ENCODE measurements at places on chromosomes 16 and 17. TPM values are rescaled to one million over a fixed set of nuclear protein-coding genes. Genes with fewer than 3 reads are reported as not detected.

SAT2 gene
- 47.2 TPM for total RNA-seq

CDH16 gene
- total RNA-seq = not detected

- DNase-seq = peak; percentile 74
- no peaks in the 10 kb centered on the region for H3K27me3 ChIP-seq
- no peak overlapping the region for H3K4me3 ChIP-seq
These were observed 144.9 kb downstream of the PARN start for GRCh38 chr16:14485121-14485551.

DNA sequence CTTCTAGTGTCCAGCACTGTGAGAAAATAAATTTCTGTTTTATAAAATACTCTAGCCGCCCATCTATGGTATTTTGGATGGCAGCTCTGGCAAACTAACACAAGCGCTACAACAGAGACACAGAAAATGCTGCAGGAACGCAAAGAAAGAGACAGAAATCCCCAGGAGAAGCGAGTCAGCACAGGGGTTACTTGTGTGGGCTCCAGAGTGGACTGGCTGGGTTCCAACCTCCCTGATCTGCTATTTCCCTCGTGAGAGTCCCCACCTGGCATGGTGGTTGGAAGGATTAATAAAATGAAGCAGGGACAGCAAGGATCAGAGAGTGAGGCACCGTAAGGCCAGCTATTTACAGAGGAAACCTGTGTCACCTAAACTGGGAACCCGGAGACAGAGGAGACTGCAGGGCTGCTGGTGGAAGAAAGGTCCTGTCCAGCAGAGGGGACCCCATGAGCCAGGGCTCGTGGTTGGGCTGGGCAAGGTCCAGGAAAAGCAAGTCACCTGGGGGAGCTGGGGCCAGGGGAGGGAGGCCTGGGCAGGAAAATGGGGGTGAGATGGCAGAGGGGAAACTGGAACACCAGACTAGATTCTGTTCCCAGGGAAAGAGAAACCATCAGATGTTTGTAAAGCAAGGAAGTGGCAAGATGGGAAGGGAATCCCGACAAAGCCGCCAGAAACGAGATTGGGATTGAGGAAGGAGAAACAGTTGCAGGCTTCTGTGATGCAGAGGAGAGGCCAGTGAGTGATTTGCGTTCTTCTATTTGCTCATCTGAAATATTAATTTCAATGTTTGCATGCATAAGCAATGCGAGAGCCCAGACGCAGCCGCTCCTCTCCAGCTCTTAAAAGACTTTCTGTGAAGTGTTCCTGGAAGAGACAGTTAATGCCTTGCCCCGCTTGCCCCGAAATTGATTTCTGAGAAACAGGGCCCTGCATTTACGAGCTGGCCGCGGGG is 63.0 kb upstream of the TEKT3 start:
- no peak overlapping the region for H3K4me3 ChIP-seq
- no peaks in the 10 kb centered on the region for H3K36me3 ChIP-seq
- H3K27me3 ChIP-seq = no peaks in the 10 kb centered on the region
- DNase-seq = peak; percentile 36
- peaks cover 17% of the 10 kb centered on the region for H3K4me1 ChIP-seq

GRCh38 chr16:49281843-49282642 is 405 bp upstream of the CBLN1 start:
- H3K27ac ChIP-seq = no peak overlapping the region
- DNase-seq = peak; percentile 4
- no peak overlapping the region for H3K4me3 ChIP-seq
- peaks cover 3% of the 10 kb centered on the region for H3K4me1 ChIP-seq

GRCh38 chr17:41625602-41626001 is 1.2 kb upstream of the KRT17 start:
- no peaks in the 10 kb centered on the region for H3K36me3 ChIP-seq
- H3K4me1 ChIP-seq = peaks cover 3% of the 10 kb centered on the region
- no peak overlapping the region for H3K27ac ChIP-seq
- DNase-seq = no peak

DNA sequence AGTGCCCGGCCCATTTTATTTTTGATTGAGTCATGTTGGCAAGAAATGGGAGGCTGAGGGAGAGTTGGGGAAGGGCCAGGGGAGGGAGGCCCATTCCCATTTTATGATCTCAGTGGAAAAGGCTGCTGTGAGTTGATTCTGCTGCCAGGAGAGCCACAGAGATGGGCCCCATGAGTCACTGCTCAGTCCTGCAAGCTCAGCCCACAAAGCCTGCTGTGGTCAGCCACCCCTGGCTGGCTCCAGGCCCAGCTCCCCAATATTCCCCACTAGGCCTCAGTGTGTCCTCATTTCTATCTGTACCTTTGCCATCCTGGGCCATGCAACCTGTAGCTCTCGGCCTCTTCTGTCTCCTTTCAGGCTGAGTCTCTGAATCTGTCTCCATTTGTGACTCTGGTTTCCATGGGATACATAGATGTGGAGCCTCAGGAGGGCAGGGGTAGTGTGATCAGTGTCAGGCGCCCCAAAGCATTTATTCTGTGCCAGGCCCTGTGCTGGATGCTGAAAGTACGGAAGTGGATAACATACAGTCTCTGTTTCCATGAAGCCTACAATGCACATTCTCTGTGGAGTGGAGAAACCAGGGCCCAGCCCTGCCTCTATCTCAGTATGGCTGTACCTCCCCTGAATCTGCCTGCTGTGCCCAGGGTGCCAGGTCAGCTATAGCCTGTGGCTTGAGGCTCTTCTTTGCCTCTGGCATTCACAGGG is 1.9 kb upstream of the PLEKHG4 start:
- DNase-seq = peak; percentile 99
- no peaks in the 10 kb centered on the region for H3K27me3 ChIP-seq
- H3K36me3 ChIP-seq = no peaks in the 10 kb centered on the region
- peak overlapping the region; percentile 35 for H3K4me3 ChIP-seq
- H3K27ac ChIP-seq = peak overlapping the region; percentile 96

DNA sequence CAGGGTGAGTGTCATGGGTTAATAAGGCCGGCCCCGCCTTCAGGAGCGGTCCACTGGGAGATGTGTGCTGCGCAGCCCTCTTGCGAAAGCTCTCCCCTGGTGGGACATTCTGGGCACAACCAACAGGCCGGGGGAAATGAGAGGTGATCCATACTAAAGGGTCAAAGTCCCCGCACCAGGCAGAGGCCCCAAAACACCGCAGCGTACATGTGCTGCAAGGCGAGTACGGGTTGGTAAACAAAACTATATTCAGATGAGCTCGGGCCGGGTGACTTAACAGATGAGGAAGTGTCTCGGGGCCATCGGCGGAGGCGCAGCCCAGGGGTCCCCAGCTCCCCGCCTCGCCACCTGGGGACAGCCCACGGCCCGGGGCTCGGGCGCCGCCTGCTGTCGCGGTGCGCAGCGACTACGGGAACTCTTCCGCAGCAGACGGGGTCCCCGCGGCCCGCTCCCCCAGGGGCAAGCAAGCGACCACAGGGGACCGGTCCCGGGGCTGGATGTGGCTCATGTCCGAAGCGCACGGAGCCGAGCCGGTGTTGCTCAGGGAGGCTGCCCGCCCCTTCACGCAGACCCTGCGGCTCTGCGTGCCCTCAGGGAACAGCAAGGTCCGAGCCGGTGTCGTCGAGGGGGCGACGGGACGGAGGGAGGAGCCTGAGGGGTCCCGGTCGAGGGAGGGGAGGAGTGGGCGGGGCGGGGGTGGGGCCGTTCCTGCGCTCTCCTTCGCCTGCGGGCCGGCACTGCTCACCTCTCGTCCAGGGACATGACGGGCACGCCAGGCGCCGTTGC is at the start of gene RAB37:
RAB37 (plus strand) TSS at position 744 of the 786 bp plus-strand sequence; CDS start at position 761, 17 bp downstream.
- no peak within 1 kb of the TSS for H3K27ac ChIP-seq
- H3K4me1 ChIP-seq = peaks cover 9% of the 10 kb centered on the region
- peaks cover 44% of the 10 kb centered on the region for H3K27me3 ChIP-seq
- no peaks in the 10 kb centered on the region for H3K36me3 ChIP-seq
- no peak for DNase-seq
- H3K4me3 ChIP-seq = no peak within 1 kb of the TSS

ZNF594 gene
- total RNA-seq = 7.8 TPM

PPL gene
- total RNA-seq = 5.8 TPM

DNA sequence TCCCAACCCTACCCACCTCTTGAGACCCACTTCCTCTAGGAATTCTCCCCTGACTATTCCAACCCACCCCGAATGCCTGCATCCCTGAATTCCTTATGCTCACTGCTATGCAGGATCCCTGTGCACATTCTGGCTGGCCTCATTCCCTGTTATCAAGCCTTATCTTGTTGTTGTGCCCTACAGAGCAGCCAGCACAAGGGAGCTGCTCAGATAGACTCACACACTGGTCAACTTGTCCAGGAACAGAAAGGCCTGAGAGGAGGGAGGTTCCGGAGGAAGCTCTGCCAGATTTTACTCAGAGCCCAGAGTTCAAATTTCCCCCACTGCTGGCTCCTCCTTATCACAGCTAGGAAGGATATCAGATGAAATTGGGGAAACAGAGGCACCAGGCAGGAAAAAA is 24.8 kb upstream of the MYO18A start:
- H3K27me3 ChIP-seq = no peaks in the 10 kb centered on the region
- H3K27ac ChIP-seq = no peak overlapping the region
- H3K4me1 ChIP-seq = no peaks in the 10 kb centered on the region

TOP2A gene
- 7.3 TPM for total RNA-seq

ACSM2A gene
- total RNA-seq = 0.14 TPM

KRTAP4-1 gene
- not detected for total RNA-seq

DNA sequence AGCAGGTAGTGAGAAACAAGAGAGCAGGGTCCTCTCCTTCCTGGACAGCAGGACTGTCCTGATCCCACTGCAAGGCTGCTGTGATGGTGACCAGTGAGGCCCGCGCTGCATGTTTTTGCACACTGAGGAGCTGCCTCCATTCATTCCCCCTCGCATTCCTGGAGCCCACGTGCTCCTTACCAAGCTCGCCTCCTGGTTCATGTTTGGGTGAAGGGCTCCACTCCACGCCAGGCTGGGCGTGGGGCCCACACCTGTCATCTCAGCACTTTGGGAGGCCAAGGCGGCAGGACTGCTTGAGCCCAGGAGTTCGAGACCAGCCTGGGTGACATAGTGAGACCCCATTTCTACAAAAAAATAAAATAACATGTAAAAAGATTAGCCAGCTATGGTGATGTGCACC is 15.4 kb upstream of the FASN start:
- no peak overlapping the region for H3K4me3 ChIP-seq
- no peak for DNase-seq
- H3K4me1 ChIP-seq = no peaks in the 10 kb centered on the region
- no peaks in the 10 kb centered on the region for H3K27me3 ChIP-seq
- no peak overlapping the region for H3K27ac ChIP-seq

EPN3 gene
- 1.7 TPM for total RNA-seq

- no peak overlapping the region for H3K4me3 ChIP-seq
- no peaks in the 10 kb centered on the region for H3K27me3 ChIP-seq
- H3K36me3 ChIP-seq = no peaks in the 10 kb centered on the region
- no peaks in the 10 kb centered on the region for H3K4me1 ChIP-seq
- peak; percentile 31 for DNase-seq
These were observed 549.1 kb downstream of the WWOX start for GRCh38 chr16:78648517-78648916.

GRCh38 chr16:5035909-5036227 is 2.1 kb upstream of the NAGPA start:
- H3K27me3 ChIP-seq = no peaks in the 10 kb centered on the region
- no peaks in the 10 kb centered on the region for H3K36me3 ChIP-seq
- H3K27ac ChIP-seq = no peak overlapping the region
- H3K4me1 ChIP-seq = peaks cover 20% of the 10 kb centered on the region
- DNase-seq = no peak

TP53TG3D gene
- total RNA-seq = not detected

SERPINF2 gene
- total RNA-seq = 0.29 TPM

- DNase-seq = peak; percentile 37
- H3K4me1 ChIP-seq = peaks cover 53% of the 10 kb centered on the region
- H3K36me3 ChIP-seq = no peaks in the 10 kb centered on the region
- no peaks in the 10 kb centered on the region for H3K27me3 ChIP-seq
These were observed 13.3 kb upstream of the MARCHF10 start for GRCh38 chr17:62821189-62822079.

- peaks cover 36% of the 10 kb centered on the region for H3K4me1 ChIP-seq
- no peak for DNase-seq
- H3K27me3 ChIP-seq = no peaks in the 10 kb centered on the region
- peaks cover 18% of the 10 kb centered on the region for H3K36me3 ChIP-seq
These were observed 2.5 kb downstream of the MRPL12 start for GRCh38 chr17:81705518-81706231.

- peaks cover 3% of the 10 kb centered on the region for H3K4me1 ChIP-seq
- H3K27ac ChIP-seq = no peak overlapping the region
- DNase-seq = no peak
- H3K4me3 ChIP-seq = no peak overlapping the region
- H3K36me3 ChIP-seq = no peaks in the 10 kb centered on the region
These were observed 12.1 kb downstream of the CFDP1 start for GRCh38 chr16:75420987-75421819.

DNA sequence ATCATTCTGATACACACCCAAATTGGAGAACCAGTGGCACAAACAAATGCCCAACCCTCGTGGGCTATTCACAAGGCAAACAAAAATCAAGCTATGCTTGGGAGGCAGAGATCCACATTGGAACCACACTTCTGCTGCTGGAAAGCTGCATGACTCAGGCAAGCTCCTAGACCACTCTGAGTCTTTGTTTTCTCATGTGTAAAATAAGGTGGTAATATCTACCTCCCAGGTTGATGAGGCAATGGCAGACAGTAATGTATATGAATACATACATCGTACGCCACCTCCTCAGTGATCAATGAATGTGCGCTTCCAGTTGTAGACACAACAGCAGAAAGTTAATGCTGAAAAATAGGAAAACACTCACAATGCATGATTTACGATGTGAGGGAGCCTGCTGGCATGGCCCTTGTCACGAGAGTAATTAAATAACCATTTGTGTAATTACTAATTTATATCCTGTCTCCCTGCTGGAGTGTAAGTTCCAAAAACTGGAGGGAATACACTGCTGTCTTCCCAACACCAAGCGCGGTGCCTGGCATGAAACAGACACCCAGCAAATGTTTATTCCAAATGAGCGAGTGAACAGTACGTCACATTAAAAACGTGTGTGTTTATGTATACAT is 69.9 kb upstream of the HSBP1 start:
- DNase-seq = no peak
- no peaks in the 10 kb centered on the region for H3K36me3 ChIP-seq
- H3K27ac ChIP-seq = no peak overlapping the region
- no peaks in the 10 kb centered on the region for H3K27me3 ChIP-seq
- H3K4me1 ChIP-seq = peaks cover 7% of the 10 kb centered on the region

GRCh38 chr16:27209591-27209990 is 6.3 kb downstream of the KDM8 start:
- H3K36me3 ChIP-seq = no peaks in the 10 kb centered on the region
- no peaks in the 10 kb centered on the region for H3K27me3 ChIP-seq
- no peak for DNase-seq
- no peak overlapping the region for H3K4me3 ChIP-seq
- no peak overlapping the region for H3K27ac ChIP-seq

KRT15 gene
- 0.26 TPM for total RNA-seq

CD300C gene
- 0.27 TPM for total RNA-seq

Data from astrocyte (in vitro differentiated cells and primary cell).